ENCODE measurements at places on chromosomes 2 and 18.

DNA sequence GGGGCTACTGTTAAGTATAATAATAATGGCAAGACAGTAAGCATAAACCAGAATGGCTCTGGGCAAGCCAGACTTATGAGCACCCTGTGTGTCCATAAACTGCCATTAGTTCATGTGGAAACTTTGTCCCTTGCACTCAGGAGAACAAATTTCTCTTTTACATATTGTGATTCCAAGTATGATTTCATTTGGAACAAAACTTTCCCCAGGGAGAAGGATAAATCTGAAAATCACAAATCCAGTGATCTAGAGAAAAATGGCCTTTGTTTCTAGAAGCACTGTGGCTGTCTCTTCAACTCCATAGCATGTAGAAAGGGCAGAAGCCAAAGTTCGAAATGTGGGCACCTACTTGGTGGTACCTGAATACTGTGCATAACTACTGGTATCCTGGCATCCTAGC lies 823.7 kb upstream of the SOX11 start:
- DNase-seq = no peak

GRCh38 chr2:9745153-9745899 lies 97.9 kb upstream of the TAF1B start:
- DNase-seq = no peak

DNA sequence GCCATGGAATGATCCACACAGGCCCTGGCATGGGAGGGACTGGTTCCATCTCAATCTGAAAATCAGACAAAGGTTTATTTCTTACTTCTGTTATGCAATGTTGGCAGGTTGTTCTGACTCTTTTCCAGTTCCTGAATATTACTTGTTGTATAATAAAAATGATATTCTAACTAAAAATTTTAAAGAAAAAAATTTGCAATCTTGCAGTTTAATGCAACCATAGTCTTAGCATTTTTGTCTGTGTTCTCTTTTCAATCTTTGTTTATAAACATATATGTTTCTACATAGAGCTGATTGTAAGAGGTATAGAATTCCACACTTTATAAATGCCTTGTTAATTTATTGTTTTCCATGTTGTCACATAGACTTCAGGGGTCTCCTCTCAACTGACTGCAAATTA lies 143.4 kb downstream of the RPIA start:
- no peak for DNase-seq

- DNase-seq = peak; percentile 49
Measured at GRCh38 chr2:64945973-64946768, 43.0 kb upstream of the SLC1A4 start.

- DNase-seq = no peak
Measured at GRCh38 chr2:97774425-97774824, 61.0 kb downstream of the ZAP70 start.

GRCh38 chr2:47196046-47196445 lies 40.9 kb upstream of the STPG4 start:
- DNase-seq = no peak

DNA sequence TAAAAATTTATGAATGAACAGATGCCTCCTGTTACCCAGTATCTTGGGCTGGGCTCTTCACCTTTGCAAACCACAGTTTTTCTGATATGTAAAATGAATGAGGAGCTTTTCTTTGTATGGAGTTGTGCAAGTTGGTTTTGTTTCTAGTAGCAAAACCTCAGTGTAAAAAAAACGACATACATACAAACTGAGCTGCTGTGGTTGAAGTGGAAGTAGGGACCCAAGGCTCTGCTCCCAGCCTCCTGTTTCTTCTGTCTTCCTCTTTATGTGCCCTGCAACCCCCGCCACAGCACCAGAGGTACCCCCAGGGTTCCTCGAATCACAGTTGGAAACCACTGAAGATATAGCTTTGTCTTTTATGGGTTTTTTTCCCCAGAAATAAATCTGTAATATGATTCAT lies 118.1 kb downstream of the MYO1B start:
- DNase-seq = no peak

- no peak for DNase-seq
Measured at GRCh38 chr2:67625178-67625577, 228.0 kb downstream of the ETAA1 start.

Measured in activated T-cell treated with anti-CD3 and anti-CD28 coated beads for 48 hours (primary cell).